ENCODE measurements at places on chromosomes 1 and 21.
A peak's percentile ranks its signal among the peaks of the same experiment; 100 is the strongest.

GRCh38 chr1:11447903-11448302, 31.1 kb upstream of the DISP3 start:
- DNase-seq: no peak

- no peak for DNase-seq
Measured at GRCh38 chr1:32742956-32743355, 40.4 kb upstream of the SYNC start.

DNA sequence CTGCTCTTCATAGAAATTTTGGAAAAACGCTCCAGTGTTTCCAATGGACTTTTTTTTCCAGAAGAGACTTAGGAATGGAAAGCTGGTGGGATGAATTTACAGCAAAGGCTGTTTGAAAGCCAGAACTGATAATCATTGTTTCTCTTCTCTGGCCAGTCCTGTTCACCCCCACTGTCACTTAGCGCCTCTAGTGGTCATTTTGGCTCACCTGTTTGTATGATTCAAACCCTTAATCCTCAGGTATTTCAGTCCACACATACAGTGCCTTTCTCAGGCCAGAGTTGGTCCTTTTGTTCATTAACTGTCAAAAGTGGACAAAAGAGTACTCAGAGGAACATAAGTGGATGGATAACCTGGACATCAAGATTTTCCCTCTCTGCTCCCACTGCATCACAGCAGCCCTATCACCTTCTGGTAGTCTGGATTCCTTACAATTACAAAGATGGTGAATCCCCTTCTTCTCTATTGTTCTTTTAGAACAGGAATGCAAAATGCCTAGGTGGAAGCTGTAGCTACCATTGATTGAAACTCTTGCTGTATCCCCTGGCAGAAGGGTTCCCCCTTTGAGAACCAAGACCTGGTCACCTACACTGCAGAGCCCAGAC, 177.6 kb upstream of the OLFM3 start:
- DNase-seq: no peak

- no peak for DNase-seq
Measured at GRCh38 chr1:43970502-43970901, 692 bp downstream of the DPH2 start.

GRCh38 chr1:39361446-39361845, 130.0 kb upstream of the BMP8A start:
- no peak for DNase-seq

- DNase-seq: no peak
Measured at GRCh38 chr1:200998323-200998722, 25.2 kb downstream of the KIF21B start.

GRCh38 chr1:110675060-110675791, 486 bp upstream of the KCNA3 start:
- DNase-seq: peak; percentile 22

- no peak for DNase-seq
Measured at GRCh38 chr1:67769633-67770256, 63.5 kb downstream of the GNG12 start.

DNA sequence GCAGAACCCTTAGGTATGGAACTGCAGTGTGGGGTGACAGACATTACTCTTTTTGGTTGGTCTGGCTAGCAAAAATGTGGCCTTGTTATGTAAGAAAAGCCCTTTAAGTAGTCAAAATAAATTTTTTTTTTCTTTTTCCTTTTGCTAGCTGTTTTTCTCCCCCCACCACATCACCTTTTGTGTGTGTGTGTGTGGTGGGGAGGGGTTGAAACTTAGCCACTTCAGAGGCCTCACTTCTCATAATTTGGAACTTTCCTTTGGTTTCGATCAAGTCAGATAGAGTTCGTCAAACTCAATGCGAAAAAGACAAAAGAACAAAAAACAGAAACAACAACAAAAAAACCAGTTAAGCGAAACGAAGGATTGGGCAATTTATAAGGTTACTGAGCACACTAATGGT, 1.9 kb upstream of the PRMT2 start:
- no peak for DNase-seq

DNA sequence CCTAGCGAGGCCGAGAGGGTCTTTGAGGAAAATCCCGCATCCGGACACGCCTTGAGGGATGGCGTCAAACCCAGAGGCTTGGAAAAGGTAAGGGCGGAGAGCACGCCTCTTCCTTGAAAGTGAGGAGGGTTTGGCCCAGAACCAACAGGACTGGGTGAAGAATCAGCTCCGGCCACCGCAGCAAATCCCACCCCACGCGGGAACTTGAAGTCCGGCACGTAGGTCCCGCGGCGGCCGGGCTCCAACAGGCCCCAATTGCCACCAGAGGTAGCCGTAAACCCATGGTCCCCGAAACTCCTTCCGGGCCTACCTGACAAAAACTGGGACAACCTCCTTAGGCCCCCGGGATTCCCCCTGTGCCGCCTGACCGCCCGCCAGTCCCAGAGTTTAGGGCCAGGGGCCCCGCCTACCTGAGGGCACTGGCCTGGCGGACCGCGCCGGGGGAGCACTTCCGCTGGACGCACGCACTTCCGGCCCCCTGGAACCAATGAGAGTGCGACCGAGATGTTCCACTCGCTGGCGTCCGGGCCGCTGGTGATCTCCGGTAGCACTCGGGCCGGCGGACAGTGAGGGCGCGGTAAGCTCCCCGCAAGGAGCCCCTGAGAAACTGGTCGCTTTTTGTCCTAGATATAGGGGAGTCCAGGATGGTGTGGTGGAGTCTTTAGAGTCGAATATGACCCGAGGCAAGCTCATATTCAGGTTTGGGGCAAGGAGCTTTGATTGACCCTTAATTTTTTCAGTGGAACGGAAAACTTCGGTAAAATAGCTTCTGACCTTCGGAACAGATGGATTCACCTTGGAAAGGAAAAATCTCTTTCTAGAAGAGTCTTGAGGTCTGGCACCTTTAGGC, at the start of the genes LZIC and NMNAT1:
Gene LZIC (minus strand): TSS at position 453 of the 850 bp plus-strand sequence. CDS start 6,772 bp downstream, outside the sequence.
Gene NMNAT1 (plus strand): TSS at position 537 of the 850 bp plus-strand sequence. CDS start 28,599 bp downstream, outside the sequence.
- peak; percentile 90 for DNase-seq

DNA sequence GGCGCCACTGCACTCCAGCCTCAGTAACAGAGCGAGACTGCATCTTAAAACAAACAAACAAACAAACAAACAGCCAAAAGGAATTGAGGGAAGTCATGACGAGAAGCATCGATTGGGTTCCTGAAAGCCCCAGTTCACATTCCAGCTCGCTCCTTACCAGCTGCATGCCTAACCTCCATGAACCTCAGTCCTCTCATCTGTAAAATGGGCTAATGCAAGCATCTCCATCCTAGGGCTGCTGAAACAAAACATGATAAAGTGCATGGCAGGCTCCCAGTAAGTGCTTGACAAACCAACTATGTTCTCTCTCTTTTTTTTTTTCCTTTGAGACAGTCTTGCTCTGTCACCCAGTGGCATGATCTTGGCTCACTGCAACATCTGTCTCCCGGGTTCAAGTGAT, 79.7 kb upstream of the DISP3 start:
- DNase-seq: no peak

- no peak for DNase-seq
Measured at GRCh38 chr1:169722779-169723178, 11.1 kb downstream of the SELE start.

DNA sequence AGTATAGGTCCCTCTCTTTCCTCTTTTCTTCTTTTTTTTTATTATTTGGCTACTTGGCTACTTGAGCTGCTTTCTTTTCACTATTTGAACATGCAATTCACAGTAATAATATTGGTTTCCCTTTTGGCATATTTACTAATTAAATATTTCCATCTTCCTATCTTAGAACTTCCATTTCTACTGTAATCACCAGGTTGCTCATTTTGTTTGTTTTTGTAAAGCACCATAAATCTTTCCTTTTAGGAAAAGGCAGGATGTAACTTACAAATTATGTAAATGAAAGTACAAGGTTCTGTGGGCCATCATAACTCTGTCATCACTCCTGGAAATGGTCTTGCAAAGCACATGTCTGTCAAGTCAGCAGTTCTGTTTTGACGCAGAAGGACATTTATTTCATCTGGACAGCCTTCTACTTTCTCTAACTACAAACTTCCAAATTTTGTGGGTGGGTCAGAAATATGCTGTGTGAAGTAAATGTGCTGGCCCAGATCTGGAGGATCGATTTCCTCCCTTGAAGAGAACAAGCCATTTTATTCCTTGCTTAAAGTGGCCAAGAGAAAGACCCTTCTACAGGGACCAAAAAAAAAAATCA, 71.7 kb upstream of the TNFSF18 start:
- no peak for DNase-seq

- no peak for DNase-seq
Measured at GRCh38 chr1:9260059-9260766, 25.6 kb downstream of the H6PD start.

DNA sequence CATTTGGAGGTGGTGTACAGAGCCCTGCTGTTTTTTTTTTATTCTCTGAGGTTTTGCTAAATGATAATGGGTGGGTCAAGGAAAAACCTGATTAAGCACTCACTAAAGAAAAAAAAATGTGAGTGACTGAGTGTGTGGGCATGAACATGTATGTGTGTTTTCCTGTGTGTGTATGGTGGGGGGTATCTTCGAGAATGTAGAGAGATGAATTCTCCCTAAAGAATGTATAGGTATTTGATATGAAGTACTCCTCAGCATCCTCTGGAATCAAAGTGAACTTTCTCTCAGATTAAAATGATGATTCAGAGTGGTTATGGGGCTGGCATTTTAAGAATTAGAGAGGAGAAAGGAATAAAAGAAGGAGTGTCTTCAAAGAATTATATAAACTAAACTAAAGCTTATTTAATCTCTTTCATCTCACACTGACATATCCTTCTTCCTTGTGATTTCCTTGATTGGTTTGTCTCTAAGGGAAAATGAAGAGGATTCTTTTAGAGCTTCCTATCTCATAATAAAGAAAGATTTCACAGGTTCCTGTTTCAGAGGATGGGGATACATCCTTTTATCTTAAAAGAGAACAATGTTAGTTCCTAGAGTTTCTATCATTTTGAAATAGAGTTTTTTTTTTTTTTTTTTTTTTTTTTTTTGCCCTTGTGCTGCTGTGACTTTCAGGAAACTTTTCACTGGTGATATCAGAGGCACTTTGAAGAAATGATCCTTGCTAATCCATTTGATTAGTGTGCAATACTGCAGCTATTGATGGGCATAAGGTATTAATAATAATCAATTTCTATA, 23.9 kb downstream of the S1PR1 start:
- DNase-seq: no peak

- no peak for DNase-seq
Measured at GRCh38 chr1:111463029-111463683, 10.6 kb upstream of the C1orf162 start.

DNA sequence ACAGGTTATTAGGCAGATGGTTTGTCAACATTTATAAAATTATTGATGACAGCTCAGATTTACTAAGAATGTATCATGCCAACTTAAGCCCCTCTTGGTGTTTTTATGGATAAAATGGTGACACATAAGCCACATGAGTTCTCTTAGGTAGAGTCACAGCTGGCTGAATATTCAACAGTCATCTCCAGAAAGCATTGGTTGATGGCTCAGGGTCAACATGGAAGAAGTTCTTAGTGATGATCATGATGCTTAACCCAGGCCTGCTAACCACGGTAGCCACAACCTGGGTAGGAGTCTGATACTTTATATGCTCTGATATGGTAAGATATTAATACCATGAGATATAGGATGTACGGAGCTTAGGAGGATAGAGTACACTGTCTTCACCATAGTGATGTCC, 46.4 kb upstream of the SIPA1L2 start:
- no peak for DNase-seq

GRCh38 chr21:29376556-29376955, 77.8 kb downstream of the BACH1 start:
- DNase-seq: peak; percentile 8

DNA sequence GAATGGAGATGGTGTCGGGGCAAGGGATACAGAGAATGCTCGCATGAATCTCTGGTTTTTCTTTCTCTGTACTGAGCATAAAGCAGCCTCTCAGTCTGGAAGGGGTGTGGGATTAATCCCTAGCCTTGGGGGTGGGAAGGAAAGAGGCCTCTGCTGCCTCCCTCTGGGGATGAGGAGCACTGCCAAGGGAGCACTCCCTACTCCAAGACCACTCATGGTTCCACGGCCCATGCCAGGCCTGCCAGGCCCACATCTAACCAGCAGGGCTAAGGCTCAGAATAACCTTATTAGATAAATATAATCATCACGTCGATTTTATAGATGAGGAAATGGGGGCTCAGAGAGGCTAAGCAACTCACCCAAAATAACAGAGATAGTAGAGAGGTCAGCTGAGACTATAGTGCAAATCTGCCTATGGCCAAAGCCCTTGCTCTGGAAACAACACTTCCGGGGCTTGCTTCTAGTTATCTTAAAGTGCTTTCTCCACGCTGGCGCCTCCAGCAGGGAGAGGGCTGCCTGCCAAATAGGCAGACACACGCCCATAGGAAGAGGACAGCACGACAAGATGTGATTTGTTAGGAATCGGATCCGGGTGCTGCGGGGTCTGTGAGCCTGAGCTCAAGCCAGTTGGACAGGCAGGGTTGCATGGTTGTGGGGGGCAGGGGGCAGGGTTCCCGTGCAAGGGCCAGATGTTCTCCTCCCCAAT, 522 bp downstream of the TEX35 start:
- no peak for DNase-seq

- DNase-seq: no peak
Measured at GRCh38 chr1:215844266-215844665, 277.2 kb downstream of the KCTD3 start.
